ENCODE measurements at places on chromosomes 5 and 9.

DNA sequence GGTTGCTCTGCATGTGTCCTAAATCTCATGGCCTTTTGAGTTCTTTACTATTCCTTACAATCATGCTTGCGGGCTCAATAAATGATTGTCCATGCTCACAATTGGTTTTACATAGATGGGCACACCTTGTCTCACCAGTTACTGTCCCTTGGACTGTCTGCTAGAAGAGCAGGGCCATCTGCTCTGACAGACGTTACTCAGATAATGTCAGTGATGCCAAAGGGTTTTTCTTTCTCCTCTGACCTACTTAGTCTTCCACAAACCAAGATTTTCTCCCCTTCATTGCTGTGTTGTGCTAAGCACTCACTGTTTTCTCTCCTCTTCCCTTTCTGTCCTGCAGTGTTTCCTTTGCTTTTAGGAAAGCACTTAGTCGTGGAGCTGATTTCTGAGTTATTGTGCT, 562.3 kb downstream of the KIF4B start:
- no peak for DNase-seq

- DNase-seq, result no peak
Observed at GRCh38 chr5:71697967-71698366, 21.1 kb upstream of the CARTPT start.

DNA sequence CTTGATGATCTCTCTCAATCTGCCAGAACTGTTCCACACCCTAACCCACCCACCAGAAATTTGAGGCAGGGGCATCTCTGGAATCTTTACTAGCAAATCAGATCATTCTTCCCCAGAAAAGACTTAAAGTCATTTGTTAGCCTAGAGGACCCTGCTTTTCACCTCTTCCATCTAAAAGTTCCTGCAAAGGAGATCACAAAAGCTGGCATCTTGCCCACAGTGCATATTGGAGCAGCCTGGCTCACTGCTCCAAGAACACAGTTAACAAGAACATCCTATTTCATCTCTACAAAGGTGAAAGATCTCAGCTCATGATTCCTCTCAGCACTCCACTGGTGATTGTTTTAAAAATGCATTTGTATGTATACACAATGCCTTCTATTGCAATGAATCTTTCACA, 36.3 kb downstream of the GABRP start:
- DNase-seq, result no peak

DNA sequence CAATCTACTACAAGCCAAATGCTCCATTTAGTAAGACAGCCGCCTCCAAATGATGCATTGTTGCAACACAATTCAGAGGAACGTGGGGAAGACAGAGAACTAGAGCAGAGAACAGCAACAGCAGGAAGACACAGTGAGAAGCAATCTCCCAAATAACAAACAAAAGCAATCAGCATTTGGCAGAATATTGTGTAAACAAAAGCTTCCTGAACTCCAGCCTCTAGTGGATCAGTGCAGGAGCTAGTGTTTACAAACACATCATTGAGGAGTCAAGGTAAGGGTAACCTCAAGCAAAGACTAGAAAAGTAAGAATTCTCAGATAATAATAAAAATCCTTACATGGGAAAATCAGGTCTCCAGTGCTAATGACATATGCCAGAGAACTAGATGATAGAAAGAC, 20.6 kb downstream of the FST start:
- no peak for DNase-seq

DNA sequence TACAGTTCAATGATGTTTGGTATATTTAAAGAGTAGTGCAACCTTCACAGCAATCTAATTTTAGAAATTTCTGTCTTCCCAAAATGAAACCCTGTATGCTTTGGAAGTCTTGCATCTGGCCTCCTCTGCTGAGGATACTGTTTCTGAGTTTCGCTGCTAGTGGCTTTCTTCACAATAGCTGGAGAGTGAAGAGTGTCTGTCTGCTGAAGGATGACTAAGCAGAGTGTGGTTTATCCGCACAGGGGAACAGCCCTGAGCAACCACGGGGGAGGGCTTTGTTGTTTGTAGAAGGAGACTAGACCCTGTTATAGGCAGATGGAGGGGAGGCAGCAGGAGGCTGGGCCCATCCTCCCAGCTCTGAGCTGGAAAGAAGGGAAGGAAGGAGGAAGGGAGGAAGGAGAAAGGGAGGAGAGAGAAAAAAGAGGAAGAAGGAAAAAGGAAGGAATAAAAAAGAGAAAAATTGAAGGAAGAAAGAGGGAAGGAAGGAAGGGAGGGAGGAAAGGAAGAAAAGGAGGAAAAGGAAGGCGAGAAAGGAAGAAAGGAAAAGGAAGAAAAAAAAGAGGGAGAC, 10.5 kb upstream of the IRX2 start:
- DNase-seq, result no peak

DNA sequence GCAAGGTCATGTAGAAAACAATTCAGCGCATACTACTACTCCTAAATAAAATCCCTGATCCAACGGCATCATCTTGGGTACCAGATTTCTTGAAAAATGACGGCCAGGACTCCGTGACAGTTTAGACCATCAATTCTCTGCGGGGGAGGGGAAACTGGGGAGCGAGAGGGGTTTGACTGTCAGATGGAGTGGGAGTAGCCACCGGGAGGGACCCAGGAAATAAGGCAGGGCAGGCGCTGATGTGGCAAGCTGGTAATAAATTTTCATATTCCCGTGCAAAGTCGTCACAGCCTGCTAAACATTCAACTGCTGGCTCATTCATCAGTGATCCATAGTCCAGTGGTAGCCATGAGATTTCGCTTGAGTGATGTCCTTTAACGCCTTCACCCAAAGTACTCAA, 457 bp upstream of the CDH18 start:
- no peak for DNase-seq

- no peak for DNase-seq
Observed at GRCh38 chr5:141637767-141638419, 1.1 kb downstream of the RELL2 start.

DNA sequence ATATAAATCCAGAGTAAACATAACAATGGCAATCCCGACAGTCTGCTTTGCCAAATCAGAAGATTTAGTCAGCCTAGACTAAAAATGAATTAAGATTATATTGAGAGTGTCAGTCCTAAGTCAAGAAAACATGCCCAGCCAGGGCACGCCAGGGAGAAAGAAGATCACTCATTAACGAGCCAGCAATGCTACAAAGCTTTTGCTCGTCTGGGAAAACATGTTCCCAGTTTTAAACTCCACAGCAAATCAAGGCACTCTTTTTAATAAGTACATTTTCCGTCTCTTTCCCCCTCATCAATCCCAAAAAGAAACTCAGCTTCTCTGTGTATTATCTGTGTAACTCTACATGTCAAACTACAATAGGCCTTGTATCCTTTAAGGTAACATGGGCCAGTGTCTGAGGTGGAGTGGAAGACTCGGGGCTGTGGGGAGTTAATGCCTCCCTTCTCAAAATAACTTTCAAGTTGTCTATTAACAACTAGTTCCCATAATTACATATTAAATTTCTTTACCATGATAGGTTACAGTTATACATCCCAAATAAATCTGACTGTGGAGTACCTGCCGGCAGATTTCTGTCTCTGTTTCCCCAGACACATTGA, 40.9 kb downstream of the NFIB start:
- no peak for DNase-seq

DNA sequence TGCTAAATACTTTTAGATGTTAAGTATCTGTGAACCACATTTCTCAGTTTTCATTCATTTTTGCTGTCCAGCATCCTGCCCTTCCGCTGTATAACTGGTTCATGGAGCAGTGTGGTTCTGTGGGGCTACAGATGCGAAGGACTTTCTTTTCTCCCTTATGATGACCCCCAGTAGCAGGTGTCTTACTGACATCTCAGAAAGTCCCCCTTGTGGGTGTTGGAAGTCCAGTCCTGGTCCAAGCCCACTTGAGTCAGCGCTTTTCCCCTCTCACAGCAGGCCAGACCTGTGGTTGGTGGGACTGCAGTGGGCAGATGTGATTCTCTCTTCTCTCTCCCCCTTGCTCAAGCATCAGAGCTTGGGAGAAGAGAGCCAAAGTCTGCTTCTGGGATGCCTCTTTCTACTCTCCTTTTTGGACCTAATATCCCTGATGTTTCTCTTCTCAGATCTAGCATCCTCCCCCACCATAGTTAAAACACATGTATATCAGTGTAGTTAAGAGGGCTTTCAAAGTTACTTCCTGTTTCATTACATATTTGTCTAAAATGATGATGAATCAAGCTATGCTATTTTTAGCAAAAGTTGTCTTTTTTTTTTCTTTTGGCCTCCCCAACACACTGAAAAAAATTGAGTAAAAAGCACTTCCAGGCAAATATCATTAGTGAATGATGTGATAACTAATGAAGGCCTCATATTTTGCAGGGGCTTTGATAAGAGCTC, 119.5 kb upstream of the ZNF618 start:
- no peak for DNase-seq

- no peak for DNase-seq
Observed at GRCh38 chr5:3122216-3122615, 370.7 kb upstream of the IRX2 start.

DNA sequence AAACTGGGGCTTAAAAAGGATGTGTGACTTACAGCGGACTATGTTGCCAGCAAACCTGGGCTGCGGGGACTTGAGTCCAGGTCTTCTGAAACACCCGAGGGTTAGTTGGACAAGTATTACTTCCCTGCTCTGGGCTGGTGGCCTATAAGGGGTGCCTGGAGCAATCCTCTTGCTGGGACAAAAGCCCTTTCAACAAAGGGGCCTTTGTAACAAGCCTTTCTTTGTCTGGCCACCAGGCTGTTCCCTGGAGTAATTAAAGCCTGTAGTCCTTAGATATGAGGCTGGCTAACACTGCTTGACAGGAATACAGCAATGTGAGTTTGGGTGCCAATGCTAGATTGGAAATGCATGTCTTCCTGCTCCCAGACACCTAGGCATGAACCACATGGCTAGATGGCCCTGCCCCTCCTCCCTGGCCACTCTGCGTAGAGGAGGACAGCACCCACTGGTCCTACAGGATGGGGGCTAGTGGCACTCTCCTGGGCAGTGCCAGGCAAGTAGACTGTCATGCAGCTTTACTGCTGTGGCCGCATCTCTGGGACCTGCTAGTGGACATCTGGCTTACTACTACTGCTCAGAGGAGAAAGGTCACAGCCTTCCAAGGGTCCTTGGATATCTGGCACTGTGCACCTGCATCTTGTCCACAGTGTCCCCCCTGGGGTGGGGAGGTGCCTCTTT, 343.1 kb downstream of the ZSWIM6 start:
- no peak for DNase-seq

GRCh38 chr9:99425923-99426842, 204.1 kb downstream of the SEC61B start:
- DNase-seq, result no peak

DNA sequence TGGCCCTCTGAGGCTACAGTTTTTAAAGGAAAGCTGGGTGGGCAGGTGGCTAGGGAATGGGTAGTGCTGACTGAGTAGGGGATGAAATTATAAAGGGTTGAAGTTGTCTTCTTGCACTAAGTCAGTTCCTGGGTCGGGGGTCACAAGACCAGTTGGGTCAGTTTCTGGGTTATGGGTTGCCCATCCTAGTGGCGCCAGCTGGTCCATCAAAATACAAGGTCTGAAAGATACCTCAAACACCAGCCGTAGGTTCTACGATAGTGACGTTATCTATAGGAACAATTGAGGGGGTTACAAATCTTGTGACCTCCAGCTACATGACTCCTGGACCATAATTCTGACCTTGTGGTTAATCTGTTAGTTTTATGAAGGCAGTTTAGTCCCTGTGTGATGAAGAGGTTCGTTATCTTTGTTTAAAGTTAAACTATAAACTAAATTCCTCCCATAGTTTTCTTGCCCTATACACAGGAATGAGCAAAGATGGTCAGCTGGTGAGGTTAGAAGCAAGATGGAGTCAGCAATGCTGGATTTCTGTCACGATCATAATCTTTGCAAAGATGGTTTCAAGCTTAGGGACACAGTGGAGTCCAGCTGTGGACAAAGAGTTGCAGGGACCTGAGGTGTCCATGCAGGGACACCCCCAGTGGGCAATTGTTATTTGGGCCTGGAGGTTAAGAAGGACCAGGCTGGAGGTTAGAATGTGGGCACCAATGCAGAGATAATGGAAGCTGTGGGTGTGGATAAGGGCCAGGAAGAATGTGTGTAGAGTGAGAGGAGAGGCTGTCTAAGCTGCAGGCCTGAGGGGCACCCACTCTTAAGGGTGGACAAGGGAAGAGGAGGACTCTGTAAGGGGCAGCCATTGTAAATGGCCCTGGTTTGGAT, 14.0 kb upstream of the CREBRF start:
- no peak for DNase-seq

- DNase-seq, result no peak
Observed at GRCh38 chr5:135830876-135831275, 3.6 kb upstream of the SLC25A48 start.

DNA sequence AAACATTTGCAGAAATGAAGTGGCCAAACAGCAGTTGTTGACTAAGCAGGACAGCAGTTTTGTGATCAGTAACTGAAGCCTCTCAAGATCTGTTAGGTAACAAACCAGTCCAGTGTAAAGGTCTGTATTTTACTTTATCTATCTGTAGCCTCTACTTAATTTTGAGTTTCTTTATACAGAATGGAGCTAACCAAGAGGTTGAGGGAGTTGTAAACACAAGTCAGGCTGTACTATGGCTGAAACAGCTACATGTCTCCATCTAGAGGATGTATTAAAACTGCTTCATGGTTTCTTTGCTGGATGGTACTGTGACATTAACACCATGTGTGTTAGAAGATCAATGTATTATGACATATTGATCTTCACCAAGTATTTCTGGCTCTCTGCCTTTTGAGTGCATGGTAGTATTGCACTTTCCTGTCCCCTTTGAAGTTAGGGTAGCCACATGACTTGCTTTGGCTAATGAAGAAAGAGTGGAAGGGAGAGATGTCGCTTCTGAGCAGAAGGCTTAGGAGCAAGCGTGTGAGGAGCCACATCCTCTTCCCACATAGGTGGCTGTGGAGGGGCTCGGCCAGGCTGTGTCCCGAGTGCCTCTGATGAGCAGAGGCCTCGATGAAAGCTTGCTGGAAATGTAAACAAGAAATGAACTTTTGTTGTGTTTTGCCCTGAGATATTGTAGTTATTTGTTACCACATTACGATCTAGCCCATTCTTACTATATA, 105.6 kb upstream of the PCA3 start:
- DNase-seq, result no peak

GRCh38 chr5:145983446-145983845, 47.1 kb downstream of the SH3RF2 start:
- no peak for DNase-seq

DNA sequence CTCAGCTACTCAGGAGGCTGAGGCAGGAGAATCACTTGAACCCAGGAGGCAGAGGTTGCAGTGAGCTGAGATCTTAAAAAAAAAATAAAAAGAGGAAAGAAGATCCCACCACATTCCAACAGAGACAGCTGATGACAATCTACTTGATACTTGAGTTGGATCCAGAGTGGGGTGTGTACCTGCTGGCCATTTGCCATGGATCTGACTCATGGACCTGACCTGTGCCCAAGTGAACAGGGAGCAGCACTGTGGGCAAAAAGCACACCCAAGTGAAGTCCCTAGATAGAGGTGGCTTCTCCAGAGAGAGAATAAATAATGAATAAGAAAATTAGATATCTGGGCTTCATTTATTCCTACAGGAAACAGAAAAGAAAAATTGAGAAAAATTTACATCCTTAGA, 81.2 kb upstream of the MIER3 start:
- DNase-seq, result no peak

GRCh38 chr5:109695005-109695926, 5.5 kb downstream of the MAN2A1 start:
- DNase-seq, result no peak

GRCh38 chr5:75648712-75649111, 37.5 kb downstream of the ANKDD1B start:
- DNase-seq, result no peak

GRCh38 chr9:28961623-28962022, 1388.3 kb upstream of the C9orf72 start:
- DNase-seq, result no peak

All from renal cortex interstitium (tissue), 15 donors.